A549 treated with Hydrocortisone at 1 μM for 4 hours (cell line): ENCODE measurements at places on chromosomes 2 and 18. TPM values are rescaled to one million over a fixed set of nuclear protein-coding genes. Genes with fewer than 3 reads are reported as not detected.

ABCB11 gene
- total RNA-seq, result 0.02 to 0.13 TPM (median 0.03 TPM) in 5 replicates

LINC00305 gene
- not detected in 5 replicates for total RNA-seq

TEKT4 gene
- not detected in 5 replicates for total RNA-seq

COX7A2L gene
- 150 to 187 TPM (median 156 TPM) in 5 replicates for total RNA-seq

PEX13 gene
- 13.9 to 17.9 TPM (median 15.0 TPM) in 5 replicates for total RNA-seq

ALPP gene
- 9.3 to 13.2 TPM (median 12.1 TPM) in 5 replicates for total RNA-seq
